Prostate gland (tissue), 2 donors: ENCODE measurements at places on chromosomes 3 and 15. TPM values are rescaled to one million over a fixed set of nuclear protein-coding genes. Genes with fewer than 3 reads are reported as not detected.

Gene RBPMS2
- total RNA-seq = 2.3 TPM

- no peaks in the 10 kb centered on the region for H3K27me3 ChIP-seq
- DNase-seq = no peak
- no peaks in the 10 kb centered on the region for H3K4me1 ChIP-seq
- H3K4me3 ChIP-seq = no peak overlapping the region
- no peak overlapping the region for H3K27ac ChIP-seq
- no peaks in the 10 kb centered on the region for H3K36me3 ChIP-seq
Observed at GRCh38 chr15:68583936-68584755, 5.4 kb downstream of the CORO2B start.

Gene XCR1
- not detected for total RNA-seq

Gene ILDR1
- total RNA-seq = 8.0 TPM

DNA sequence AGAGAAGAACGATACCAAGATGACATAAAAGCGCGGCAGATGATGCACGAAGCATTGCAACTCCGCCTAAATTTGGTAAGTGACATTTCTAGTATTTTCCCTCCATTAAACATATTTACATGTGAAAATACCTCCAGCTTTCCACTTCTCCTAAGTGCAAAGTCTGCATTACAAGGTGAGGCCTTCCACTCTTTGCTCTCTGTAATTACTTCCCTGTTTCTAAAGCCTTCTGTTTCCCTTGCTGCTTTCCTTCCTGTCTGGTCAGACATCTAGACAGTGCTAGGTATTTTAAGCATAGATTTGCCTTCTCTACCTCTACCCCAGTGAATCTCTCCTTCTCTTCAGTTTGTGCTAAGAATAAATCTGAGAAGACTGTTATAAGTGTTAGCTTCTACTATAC, 1.9 kb downstream of the P2RY12 start:
- DNase-seq = no peak
- H3K4me3 ChIP-seq = no peak overlapping the region
- H3K4me1 ChIP-seq = no peaks in the 10 kb centered on the region
- H3K27me3 ChIP-seq = no peaks in the 10 kb centered on the region

DNA sequence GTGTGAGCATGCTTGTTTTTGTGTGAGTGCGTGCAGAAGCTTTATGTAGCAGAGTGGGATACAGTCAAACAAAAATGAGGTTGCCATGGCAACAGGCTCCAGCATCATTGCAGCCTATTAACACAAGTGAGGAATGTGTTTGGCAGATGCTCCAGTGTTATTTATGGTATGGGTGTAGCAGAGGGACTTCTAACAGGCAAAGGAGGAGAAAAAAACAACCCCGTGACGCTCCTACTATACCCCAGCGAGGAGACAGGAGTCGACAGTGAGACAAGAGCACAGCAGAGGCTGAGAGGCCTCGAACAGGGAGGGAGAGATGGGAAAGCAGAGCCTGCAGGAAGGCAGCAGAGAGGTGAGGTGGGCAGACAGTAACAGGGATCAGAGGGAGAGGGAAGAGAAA, 4.9 kb downstream of the ADCY5 start:
- H3K4me3 ChIP-seq = no peak overlapping the region
- H3K27ac ChIP-seq = peak overlapping the region; percentile 39
- no peaks in the 10 kb centered on the region for H3K27me3 ChIP-seq
- DNase-seq = no peak
- H3K36me3 ChIP-seq = no peaks in the 10 kb centered on the region

DNA sequence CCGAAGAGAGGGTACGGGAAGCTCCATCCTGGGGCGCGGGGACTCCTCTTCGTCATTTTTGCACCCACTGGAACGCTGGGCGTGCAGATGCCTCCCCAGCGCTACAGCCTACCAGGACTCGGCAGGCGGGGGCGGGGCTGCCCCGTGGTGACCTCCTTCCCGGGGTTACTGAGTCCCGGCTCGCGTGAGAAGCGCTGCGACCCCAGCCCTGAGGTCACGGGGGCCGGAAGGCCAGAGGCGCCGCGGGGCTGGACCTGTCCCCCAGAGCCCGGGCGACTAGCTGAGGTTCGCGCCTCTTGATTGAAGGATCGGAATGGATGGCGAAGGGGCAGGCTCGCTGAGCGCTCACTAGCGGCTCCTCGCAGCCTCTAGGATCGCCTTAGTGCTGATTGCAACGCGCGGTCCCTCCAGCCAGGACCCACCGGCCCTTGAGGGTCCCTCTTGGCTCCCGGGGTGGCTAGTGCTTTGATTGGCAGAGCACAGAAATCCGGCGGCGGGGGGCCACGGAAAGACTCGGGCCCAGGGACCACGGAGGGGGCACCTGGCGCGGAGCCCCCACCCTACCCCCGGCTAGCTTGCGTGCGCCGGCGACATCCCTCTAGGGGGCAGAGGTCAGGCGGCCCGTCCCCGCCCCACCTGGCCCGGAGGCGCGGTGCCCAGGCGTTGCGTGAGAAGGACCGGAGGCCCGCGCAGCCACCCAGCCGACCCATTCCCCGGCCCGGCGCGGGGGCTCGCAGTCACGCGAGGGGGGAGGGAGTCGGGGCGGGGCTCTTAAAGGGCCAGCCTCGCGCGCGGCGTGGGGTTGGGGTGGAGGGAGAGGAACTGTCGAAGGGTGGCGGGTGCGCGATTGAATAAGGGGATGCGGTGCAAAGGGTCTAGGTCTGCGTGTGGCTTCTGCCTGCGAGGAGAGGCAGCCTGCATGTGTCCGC, 781 bp upstream of the CYP1A1 start:
- no peak overlapping the region for H3K27ac ChIP-seq
- H3K4me3 ChIP-seq = peak overlapping the region; percentile 39
- H3K27me3 ChIP-seq = peaks cover 4% of the 10 kb centered on the region
- H3K36me3 ChIP-seq = no peaks in the 10 kb centered on the region
- no peak for DNase-seq

GRCh38 chr15:57873564-57874209, 167.2 kb downstream of the POLR2M start:
- H3K36me3 ChIP-seq = no peaks in the 10 kb centered on the region
- no peak overlapping the region for H3K4me3 ChIP-seq

GRCh38 chr3:50262778-50263177, 6.2 kb upstream of the SEMA3B start:
- DNase-seq = no peak
- H3K27me3 ChIP-seq = no peaks in the 10 kb centered on the region
- peaks cover 5% of the 10 kb centered on the region for H3K36me3 ChIP-seq

Gene SAXO2
- 4.0 TPM for total RNA-seq

Gene ZNF774
- total RNA-seq = 7.5 TPM

Gene BCHE
- 1.8 TPM for total RNA-seq

- no peak overlapping the region for H3K4me3 ChIP-seq
- H3K27ac ChIP-seq = no peak overlapping the region
- H3K36me3 ChIP-seq = no peaks in the 10 kb centered on the region
- DNase-seq = peak; percentile 42
- H3K27me3 ChIP-seq = no peaks in the 10 kb centered on the region
- peaks cover 4% of the 10 kb centered on the region for H3K4me1 ChIP-seq
Observed at GRCh38 chr15:62141643-62142588, 23.2 kb downstream of the C2CD4B start.

DNA sequence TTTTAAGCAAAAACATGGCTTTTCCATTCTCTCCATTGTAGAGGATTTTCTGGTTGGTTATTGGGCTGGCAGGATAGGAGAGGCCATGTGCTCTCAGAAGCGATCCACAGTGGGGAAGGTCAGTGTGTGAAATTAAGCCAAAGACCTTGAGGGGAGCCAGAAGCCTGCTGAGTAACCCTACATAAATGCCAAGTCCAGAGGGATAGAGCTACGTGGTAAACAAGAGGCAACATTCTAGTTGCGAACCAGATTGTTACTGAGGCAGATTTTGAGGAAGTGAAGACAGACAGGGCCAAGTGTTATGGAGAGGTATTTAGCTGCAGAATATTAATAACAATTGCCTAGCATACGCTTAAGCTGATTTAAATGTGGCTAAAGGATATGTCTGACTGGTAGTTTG, 592.8 kb upstream of the GBE1 start:
- H3K27me3 ChIP-seq = no peaks in the 10 kb centered on the region
- no peak overlapping the region for H3K27ac ChIP-seq
- H3K4me3 ChIP-seq = no peak overlapping the region
- H3K4me1 ChIP-seq = no peaks in the 10 kb centered on the region
- DNase-seq = no peak
- no peaks in the 10 kb centered on the region for H3K36me3 ChIP-seq

DNA sequence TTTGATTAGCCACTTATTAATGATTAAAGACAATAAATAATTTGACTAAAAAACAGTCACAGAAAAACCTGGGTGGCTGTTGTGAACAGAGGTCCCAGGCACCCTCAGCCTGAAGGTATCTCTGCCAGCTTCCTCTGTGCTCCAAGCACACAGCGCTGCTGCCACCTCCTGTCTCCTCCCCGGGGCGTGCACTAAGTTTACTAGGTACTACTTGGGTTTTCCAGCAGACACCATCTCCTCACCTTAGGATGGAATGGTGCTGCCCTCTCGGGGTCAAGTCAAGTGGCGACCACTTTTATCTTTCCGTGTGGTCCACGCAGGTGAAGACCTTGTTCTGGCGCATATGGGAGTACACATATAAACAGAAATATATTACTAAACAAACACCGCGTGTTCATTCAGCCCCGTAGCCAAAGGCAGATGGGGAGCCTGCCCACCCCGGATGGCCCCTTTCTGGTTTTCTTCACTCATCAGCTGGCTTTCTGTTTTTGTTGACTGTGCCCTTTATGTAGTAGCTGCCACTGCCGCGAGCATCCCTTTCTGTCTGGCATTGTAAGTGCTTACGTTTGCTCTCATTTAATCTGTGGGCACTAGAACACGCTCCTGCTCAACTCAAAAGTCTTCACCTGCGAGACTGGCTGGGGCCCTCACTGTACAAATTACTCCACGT, 128.0 kb downstream of the LRIG1 start:
- no peaks in the 10 kb centered on the region for H3K36me3 ChIP-seq
- no peak overlapping the region for H3K27ac ChIP-seq
- H3K4me3 ChIP-seq = no peak overlapping the region
- no peak for DNase-seq
- H3K4me1 ChIP-seq = no peaks in the 10 kb centered on the region

Gene CLDN18
- not detected for total RNA-seq

Gene SCAANT1
- total RNA-seq = not detected

GRCh38 chr15:39599871-39600270, 19.0 kb downstream of the THBS1 start:
- no peak overlapping the region for H3K27ac ChIP-seq
- no peak for DNase-seq
- no peaks in the 10 kb centered on the region for H3K4me1 ChIP-seq
- H3K36me3 ChIP-seq = no peaks in the 10 kb centered on the region

Gene IGSF10
- total RNA-seq = not detected

DNA sequence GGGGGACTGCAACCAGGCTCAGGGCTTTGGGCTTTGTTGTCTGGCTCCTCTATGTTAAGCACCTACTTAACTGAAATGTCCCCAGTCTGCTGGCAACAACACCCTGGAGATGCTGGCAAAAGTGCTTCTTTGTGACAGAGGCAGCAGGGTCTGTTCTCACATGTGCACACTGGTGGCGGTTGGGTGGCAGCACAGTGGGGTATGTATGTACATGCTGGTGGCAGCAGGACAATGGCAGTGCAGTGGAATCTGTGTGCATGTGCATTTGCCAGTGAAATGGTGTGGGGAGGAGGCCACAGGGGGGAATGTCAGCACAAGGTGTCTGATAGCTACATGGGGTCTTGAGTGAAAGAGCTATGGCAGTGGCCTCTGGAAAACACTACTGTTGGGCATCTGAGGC, 830.3 kb downstream of the DIPK2A start:
- no peak overlapping the region for H3K27ac ChIP-seq
- H3K4me3 ChIP-seq = no peak overlapping the region
- no peak for DNase-seq
- H3K27me3 ChIP-seq = no peaks in the 10 kb centered on the region
- no peaks in the 10 kb centered on the region for H3K4me1 ChIP-seq

Gene VGLL3
- total RNA-seq = 44.4 TPM

DNA sequence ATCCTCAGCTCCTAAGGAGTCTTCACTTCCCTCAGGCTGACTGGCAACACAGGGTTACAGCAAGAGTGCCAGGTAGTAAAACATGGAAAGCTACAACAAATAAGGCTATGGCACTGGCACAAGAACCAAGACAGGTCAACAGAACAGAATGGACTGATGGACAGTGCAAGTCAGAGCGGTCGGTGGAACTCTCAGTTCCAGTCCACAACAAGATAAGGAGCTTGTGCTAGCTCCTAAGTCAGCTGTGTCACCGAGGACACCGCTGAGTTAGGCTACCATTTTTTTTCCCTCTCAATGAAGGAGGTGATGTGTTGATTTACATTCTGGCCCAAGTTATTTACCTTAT, 55.9 kb upstream of the LIMD1 start:
- H3K27ac ChIP-seq = peak overlapping the region; percentile 17
- no peaks in the 10 kb centered on the region for H3K36me3 ChIP-seq
- H3K4me1 ChIP-seq = peaks cover 14% of the 10 kb centered on the region
- H3K27me3 ChIP-seq = no peaks in the 10 kb centered on the region
- no peak overlapping the region for H3K4me3 ChIP-seq

GRCh38 chr3:21587894-21588293, 163.1 kb downstream of the ZNF385D start:
- no peaks in the 10 kb centered on the region for H3K36me3 ChIP-seq
- no peaks in the 10 kb centered on the region for H3K4me1 ChIP-seq
- no peaks in the 10 kb centered on the region for H3K27me3 ChIP-seq
- no peak for DNase-seq
- no peak overlapping the region for H3K27ac ChIP-seq

DNA sequence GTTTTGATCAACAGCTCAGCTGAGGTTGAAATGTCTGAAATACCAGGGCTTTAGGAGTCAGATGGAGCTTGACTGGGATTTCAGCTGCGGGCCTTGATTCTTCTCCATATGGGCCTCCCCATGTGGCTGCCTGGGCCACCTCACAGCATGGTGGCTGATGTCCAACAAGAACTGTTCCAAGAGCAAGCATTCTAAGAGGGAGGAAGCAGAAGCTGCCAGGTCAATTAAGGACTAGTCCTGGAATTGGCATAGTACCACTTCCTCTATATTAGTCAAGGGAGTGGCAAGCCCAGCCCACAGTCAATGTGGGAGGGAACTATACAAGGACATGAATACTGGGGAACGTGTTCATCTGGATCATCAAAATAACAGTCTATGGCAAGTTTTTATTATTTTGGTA, 181.7 kb upstream of the ANKRD28 start:
- no peaks in the 10 kb centered on the region for H3K27me3 ChIP-seq
- no peak overlapping the region for H3K4me3 ChIP-seq
- H3K27ac ChIP-seq = no peak overlapping the region

- H3K27ac ChIP-seq = peak overlapping the region; percentile 83
- no peaks in the 10 kb centered on the region for H3K27me3 ChIP-seq
- DNase-seq = peak; percentile 68
- peak overlapping the region; percentile 42 for H3K4me3 ChIP-seq
- no peaks in the 10 kb centered on the region for H3K4me1 ChIP-seq
- H3K36me3 ChIP-seq = no peaks in the 10 kb centered on the region
Observed at GRCh38 chr15:39976291-39977274, 42.7 kb downstream of the EIF2AK4 start.
